ENCODE measurements at places on chromosomes 7 and 10.

DNA sequence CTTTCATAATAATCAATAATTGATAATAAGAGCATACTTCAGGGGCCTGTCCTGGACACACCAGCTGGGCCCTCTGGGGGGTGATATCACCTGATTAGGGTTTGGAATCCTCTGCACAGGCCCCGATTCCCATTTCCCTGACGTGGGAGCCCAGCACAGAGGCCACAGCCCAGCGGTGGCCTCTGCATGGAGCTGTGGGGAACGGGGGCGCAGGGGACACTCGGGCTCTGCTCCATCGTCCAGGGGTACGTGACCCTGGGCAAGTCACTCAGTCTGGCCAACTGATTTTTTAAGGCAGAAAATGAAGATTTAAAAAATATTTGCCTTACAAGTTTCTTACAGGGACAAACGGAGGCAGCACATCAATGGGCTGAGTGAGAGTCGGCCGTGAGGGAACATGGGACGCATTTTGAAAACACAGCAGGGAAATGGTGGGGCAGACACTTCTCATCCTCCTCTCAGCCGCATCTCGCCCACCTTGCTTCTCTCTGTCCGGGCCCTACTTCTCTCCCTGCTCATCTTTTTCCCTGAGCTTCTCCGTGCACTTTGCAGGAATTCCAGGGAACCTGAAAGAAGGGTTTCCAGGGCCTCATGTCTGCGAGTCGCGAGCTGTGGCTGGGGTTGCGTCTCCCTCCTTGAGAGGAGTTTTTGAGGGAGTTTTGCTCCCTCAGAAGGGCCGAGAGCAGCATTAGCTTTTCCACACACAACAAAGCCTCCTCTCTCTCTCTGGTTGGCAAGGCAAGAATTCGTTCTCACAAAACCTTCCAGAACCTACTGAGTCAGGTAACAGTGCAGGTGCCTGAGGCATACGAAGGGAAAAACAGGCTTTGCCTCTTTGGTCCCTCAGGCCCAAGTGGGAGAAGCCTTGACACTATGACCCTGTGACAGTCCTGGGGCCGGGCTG lies 312.0 kb downstream of the WDR37 start:
- no peak for DNase-seq

GRCh38 chr7:19121977-19122588 lies 4.6 kb upstream of the TWIST1 start:
- DNase-seq, result no peak

DNA sequence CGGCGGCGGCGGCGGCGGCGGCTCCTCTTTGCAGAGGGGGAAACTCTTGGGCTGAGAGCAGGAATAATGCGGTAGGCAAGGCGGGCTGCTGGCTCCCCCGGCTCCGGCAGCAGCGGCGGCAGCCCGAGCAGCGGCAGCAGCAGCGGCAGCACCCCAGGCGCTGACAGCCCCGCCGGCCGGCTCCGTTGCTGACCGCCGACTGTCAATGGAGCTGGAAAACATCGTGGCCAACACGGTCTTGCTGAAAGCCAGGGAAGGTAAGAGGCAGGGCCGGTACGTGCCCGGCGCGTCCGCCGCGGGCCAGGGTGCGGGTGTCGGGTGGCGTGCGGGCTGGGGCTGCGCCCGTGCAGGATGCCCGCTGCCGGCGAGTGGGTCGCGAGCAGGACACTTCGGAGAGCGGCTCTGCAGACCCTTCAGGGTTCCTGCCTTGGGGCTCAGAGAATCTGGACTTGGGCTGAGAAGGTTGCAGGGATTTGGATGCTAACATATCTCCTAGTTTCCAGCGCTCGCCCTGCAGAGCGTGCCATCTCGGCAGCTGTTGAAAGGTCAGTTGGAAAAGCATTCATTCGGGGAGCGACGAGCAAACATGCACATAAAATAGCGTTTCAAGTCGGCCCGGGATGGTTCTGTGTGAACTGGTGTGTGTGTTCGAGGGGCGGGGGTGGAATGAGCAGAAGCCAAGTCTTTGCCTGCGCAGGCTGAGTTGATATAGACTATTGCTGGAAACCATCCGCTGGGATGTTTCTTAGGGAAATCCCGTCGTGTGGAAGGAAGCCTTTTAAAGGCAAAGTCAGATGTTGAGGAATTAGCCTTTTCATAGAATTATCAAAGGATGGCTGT lies 562 bp downstream of the GRK5 start:
- peak; percentile 77 for DNase-seq

DNA sequence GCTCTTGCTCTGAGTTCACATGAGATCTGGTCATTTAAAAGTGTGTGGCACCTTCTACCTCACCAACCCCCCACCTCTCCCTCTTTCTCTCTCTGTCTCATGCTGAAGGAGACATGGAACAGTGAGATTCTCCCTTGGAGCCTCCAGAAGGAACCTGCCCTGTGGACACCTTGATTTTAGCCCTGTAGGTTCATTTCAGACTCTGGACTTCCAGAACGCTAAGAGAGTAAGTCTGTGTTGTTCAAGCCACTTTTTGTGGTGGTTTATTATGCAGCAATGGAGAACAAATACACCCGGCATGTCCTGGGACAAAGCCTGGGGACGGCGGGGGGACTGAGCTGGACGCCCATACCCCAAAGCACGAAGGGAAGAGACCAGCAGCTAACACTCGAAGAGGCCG lies 20.7 kb upstream of the GIMAP8 start:
- DNase-seq, result no peak

GRCh38 chr7:144255471-144255897 lies 9.1 kb downstream of the OR2A7 start:
- no peak for DNase-seq

GRCh38 chr10:110109511-110109910 lies 97.9 kb upstream of the MXI1 start:
- DNase-seq, result no peak

Measured in activated effector memory CD4-positive, alpha-beta T cell treated with anti-CD3 and anti-CD28 coated beads, Interleukin-2, amount 50 U/mL, for 16 hours (primary cell).